Stimulated activated CD8-positive, alpha-beta memory T cell treated with anti-CD3 and anti-CD28 coated beads, Interleukin-7, amount 100 ng/mL, for 1 hour (primary cell): ENCODE measurements at places on chromosomes 3 and 15.

DNA sequence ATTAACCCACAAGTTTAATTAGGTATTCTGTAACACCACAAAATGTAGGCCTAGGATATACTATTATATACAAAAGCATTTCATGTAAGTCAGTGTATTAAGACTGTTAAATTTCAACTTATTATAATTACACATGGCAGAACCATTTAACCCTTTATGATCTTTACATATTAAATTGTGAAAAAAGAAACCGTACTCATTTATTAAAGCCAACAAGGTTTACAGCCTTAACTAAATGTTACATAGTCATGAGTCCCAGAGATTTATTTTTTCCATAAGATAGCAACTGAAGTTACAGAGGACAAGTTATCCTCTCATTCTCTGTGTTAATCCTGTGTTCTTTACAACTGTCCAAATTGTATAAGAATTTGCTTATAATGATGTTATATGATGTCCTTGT is 615.8 kb upstream of the AGTR1 start:
- DNase-seq = no peak

- DNase-seq = no peak
Observed at GRCh38 chr3:196969134-196969659, 564 bp upstream of the PIGZ start.

- no peak for DNase-seq
Observed at GRCh38 chr15:80561500-80561899, 133.6 kb upstream of the ABHD17C start.

DNA sequence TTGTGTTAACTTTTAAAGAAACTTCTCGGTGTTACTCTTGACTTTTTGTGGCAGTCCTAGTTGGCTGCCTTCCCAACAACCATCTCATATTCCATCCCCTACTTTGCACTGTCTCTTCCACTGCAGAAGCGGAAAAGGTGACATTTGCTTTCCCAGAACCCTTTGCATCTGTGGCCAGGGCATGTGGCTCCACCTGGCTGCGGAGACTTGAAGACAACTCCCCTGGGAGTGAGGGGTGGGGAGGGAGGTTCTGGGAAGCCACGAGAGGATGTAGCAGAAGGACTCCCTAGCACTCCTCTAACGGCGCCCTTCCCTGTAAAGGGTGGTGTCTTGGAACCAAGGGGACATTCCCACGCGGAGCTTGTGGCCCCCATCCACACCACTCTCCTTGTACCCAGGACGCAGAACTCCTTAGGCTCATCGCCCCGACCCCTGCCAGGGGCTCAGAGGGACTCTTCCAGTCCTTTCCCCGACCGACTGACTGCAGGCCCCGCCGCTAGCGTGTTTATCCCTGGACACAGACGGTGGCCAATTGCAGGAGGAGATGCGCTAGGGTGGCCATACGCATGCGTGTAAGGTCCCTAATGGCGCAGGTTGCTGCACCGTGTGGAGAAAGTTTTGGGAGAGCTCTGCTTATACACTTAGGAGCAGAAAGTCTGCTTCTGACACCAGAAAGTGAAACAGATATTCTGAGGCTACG is 33.2 kb upstream of the SECISBP2L start:
- no peak for DNase-seq

DNA sequence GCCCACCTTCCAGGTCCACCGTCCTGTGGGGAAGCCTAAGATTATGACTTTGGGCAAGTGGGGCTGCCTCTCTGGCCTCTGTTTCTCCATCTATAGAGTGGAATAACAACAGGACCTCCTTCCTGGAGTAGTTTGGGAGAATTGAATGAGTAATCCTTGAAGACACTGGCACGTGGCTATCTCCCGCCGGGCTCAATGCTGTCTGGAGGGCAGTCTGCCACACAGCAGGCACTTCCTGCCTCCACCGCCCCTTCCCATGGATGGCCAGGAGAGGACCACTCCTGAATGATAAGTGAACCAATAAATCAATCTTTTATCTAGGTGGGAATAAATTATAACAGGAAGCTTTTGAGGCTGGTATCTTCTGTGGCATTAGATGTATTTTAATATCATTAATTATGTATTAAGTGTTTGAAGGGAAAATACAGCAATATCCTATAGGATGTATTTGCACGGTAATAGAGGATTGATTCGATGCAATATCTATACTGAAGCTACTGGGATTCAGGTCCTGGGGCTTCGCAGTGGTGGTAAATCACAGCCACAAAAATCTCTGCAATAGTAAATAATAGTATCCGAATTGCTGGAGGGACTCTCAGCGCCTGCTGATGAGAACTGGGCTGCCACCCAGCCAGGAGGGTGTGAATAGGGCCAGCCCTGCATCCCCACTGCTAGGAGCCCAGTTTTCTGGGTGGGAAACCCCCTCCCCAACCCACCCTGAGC is 15.9 kb downstream of the MEGF11 start:
- no peak for DNase-seq

DNA sequence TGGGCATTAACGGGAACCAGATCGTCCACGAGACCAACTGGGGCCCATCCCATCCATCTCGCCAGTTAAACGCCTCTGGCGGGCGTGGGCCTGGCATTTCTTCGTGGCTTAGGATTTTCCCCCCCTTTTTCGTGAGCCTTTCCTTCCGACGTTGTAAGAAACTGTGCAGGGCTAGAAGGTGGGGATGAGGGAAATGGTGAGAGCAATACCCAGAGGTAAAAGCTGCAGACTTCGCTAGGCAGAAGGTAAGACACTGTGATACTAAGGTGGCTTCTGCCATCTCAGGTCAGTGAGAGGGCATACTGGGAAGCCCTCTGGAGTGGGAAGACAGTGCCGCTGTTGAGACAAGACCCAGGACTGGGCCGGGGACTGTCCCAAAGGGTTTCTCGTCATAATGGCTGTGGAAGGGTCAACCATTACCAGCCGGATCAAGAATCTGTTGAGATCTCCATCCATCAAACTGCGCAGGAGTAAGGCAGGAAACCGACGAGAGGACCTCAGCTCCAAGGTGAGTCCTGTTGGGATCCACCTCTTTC is 666 bp downstream of the MAPKBP1 start:
- no peak for DNase-seq

- no peak for DNase-seq
Observed at GRCh38 chr3:13140596-13140995, 67.4 kb upstream of the IQSEC1 start.

DNA sequence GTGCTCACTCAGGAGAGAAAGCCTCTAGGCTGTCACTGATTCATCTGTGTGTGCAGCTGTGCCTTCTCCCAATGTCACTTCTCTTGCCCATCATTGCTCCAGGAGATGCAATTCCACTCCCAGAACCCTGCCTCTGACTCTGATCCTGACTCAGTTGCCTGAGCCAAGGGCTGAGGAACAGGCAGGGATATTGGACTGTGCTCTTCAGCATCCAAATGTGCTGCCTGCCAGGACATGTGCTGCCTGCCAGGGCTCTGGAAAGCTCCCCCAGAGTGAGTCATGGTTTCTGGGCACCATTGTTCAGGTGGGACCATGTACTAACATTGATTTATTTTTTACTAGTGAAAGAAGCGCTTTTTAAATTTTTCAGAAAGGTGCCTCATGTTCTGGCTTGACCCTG is 71.0 kb downstream of the TRIM42 start:
- no peak for DNase-seq

DNA sequence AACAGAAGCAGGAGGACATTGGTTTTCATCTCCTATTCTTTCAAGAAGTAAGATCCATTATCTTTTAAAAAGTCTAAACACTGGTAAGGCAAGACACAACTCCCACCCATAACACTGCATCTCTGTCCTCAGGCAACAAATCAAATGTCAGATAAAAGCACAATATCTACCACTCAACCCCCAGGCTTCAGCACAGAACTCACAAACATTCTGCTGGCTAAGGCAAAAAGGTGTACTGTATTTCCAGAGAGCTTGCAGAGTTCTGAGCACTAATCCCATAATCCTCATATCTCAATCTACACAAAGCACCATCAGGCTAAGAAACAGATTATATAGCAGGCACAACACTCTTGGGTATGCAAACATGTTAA is 20.9 kb downstream of the RAF1 start:
- DNase-seq = no peak

GRCh38 chr3:152638707-152639450 is 196.1 kb upstream of the P2RY1 start:
- DNase-seq = no peak

DNA sequence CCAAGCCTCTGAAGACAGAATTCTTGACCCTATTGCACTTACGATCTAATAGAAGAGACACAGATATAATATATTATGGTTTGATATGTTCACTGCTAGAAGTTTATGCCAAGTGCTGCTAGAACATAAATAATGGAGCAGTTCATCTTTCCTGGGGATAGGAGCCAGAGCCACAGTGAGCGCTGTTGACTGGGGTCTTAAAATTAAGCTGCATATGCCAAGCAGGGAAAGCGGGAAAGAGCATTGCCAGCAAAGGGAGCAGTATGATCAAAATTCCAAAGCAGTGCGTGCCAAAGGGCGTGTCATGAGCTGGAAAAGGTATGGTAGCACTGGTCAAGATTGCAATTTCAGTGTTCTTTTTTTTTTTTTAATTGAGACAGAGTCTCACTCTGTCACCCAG is 49.1 kb upstream of the ABHD2 start:
- no peak for DNase-seq

DNA sequence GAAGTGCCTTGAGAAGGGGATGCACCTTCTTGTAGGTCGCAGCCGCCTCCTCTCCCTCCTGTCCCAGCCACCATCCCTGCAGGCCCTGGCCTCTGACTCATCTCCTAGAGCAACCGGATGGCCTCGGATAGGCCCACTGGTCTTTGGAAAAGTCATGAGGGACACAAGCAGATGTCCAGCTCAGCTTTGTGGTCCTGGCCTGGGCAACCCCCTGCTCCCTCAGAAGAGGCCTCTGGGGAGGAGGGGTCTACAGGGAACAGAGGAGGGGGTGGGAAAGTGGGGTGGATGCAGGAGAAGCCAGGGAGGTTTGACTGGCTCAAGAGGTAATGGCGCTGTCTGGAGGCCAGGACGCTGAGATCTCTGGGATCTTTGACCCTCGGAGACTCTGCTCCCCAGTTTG is 259.2 kb upstream of the TLE3 start:
- no peak for DNase-seq

- no peak for DNase-seq
Observed at GRCh38 chr15:88465633-88466224, 1.5 kb downstream of the MRPL46 start.

GRCh38 chr3:177589911-177590381 is 392.7 kb upstream of the TBL1XR1 start:
- DNase-seq = no peak

DNA sequence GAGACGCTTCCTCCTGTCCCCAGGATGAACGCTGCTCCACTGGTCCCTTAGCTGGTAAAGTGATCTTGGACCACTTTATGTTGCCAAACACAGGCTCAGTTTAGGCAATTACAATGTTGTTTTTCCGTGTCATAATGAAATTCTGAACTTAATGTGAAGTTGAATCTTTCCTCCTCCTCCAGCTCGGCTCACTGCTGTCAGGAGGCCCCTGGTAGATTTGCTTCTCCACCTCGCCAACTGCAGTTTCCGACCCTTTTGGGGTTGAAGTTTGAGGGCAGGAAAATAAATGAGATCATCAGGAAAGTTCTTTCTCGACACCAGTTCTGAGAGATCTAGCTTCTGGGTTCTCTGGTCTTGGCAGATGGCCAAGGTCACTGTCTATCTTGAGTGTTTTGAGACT is 27.8 kb downstream of the CFAP161 start:
- no peak for DNase-seq

GRCh38 chr15:31016446-31016915 is 25.1 kb upstream of the MTMR10 start:
- no peak for DNase-seq
